Neural progenitor cell (in vitro differentiated cells): ENCODE measurements at places on chromosomes 7 and 10. TPM values are rescaled to one million over a fixed set of nuclear protein-coding genes. Genes with fewer than 3 reads are reported as not detected.

GRCh38 chr10:113158183-113158582 is 208.1 kb downstream of the TCF7L2 start:
- no peaks in the 10 kb centered on the region for H3K36me3 ChIP-seq
- no peak overlapping the region for H3K4me3 ChIP-seq
- H3K4me1 ChIP-seq = no peaks in the 10 kb centered on the region
- no peak for DNase-seq

DNA sequence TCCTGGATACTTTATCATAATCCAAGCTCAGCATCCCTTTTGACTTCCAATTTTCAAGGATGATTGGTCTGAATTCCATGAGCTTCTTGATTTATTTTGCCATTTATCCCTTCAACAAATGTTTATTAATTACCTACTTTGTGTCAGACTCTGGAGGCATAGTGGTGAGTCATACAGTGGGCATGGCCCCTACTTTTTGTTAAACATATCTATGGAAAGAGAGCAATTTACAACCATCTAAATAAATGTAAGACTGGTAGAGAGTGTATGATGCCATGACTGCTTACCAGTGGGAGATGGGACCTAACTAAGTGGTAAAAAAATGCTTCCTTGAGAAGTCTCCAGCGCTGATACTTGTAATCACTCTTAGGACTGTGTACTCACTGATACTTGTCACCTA is 286.6 kb downstream of the SUGCT start:
- peaks cover 13% of the 10 kb centered on the region for H3K4me1 ChIP-seq
- H3K4me3 ChIP-seq = no peak overlapping the region
- no peaks in the 10 kb centered on the region for H3K27me3 ChIP-seq
- H3K27ac ChIP-seq = no peak overlapping the region
- H3K36me3 ChIP-seq = no peaks in the 10 kb centered on the region

DNA sequence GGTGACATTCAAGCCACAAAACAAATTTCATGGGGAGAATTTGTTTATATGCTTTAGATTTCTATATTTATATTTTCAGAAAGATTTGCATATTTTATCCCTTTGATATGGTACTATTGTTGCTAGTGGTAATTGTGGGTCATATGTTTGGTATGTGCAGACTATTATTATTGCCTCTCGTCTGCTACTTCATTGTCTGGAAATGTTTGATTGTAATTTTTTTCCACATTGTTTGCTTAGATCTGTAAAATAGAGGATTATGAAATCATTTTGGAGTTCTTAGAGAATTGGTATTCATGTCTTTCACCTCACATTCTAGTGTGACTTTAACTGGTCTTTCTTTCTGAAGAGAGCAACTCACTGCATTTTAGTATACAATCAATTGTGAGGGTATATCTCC is 44.7 kb downstream of the MYO3A start:
- H3K27ac ChIP-seq = no peak overlapping the region
- H3K36me3 ChIP-seq = no peaks in the 10 kb centered on the region
- H3K27me3 ChIP-seq = no peaks in the 10 kb centered on the region
- H3K4me1 ChIP-seq = peaks cover 5% of the 10 kb centered on the region

DNA sequence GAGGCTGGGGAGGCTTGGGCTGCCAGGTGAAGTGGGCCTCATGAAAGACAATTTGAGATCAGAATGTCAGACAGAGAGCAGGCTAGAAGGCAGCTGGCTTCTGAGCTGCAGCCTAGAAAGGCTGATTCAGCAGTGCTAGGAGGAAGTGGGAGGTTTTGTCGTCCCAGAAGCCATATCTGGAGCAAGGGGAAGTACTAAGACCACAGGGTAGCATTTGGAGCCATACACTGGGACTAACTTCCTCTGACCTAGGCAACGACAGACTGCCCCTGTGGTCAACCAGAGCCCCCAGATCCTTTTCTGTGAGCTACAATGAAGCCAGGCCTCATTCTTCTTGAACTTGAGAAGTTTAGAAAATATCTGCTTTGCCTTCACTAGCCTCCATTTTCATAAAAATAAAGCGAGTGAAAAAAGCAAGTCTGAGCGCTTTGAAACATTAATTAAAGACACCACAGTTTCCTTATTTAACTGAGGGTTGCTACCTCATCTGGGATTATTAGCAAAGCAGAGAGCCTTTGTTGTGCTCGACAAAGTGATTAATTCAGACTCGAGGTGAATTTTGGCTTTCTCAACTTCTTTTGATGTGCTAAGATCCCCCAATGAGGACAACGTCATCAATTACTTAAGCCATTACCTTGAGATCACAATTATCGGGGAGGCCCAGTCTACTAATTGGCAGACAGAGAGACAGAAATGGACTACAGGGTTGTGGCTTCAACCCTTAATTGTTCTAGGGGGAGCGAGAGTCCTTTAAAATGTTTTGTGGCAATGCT is 26.6 kb downstream of the TBXAS1 start:
- H3K27me3 ChIP-seq = no peaks in the 10 kb centered on the region
- no peak for DNase-seq
- no peak overlapping the region for H3K4me3 ChIP-seq
- peaks cover 10% of the 10 kb centered on the region for H3K4me1 ChIP-seq
- H3K36me3 ChIP-seq = no peaks in the 10 kb centered on the region

DNA sequence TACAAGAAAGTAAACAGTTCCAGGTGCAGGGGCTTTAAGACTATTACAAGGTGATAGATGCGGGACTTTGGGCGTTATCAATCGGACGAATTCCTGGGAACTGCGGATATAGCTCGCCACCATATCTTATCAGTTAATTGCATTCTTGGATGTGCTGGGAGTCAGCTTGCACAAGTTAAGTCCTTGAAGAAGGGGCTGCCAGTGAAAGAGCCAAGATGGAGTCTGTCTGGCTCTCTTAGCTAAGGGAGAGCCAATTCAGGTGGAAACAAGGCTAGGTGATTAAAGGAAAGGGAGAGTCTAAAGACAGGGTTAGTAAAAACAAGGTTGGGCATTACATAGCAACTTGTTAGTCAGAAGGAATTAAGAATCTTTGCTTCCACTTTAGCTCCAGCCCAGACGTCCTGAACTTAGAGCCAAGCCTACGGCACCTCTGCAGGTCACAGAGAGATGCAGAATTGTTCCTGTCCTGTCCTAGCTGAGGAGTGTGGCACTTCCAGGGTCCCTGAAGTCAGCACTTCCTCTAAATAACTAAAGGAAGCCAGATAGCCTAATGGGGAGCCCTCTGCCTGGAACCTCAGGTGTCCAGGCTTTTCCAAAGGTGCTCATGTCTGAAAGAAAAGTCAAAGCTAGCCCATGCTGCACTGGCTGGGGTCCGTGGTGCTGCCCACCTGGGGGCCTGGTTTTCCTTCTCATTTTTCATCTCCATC is 17.3 kb downstream of the ZC3HAV1 start:
- no peak overlapping the region for H3K27ac ChIP-seq
- no peak overlapping the region for H3K4me3 ChIP-seq
- no peaks in the 10 kb centered on the region for H3K27me3 ChIP-seq
- H3K36me3 ChIP-seq = no peaks in the 10 kb centered on the region
- DNase-seq = no peak
- peaks cover 27% of the 10 kb centered on the region for H3K4me1 ChIP-seq

DNA sequence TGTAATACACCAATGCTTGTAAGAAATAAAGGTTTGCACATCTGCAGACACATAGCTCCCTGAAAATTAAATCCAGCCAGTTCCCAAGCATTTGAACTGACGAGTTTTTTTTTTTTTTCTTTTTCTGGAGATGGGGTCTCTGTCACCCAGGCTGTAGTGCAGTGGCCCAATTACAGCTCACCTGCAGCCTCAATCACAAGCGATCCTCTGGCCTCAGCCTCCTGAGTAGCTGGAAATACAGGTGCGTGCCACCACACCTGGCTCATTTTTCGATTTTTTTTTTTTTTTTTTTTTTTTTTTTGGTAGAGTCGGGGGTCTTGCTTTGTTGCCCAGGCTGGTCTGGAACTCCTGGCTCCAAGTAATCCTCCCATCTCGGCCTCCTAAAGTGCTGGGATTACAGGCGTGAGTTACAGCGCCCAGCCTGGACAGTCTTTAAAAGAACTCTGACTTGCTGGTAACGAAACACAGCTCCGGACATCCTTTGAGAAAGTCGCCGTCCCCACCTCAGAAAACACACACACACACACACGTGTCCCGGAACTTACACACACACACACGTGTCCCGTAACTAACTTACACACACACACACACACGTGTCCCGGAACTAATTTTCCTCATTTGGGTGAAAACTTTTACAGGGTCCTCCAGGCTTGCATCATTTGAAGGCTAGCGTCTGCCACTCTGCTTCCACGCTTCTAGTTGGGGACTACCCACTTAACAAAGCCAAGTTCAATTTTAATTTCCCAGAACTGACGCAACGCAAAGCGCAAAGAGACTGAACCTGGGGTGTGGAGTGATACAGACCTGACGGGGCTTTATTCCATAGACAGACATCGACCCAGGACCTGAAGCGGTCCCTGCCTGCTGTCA is 18.6 kb downstream of the OCM2 start:
- peak; percentile 14 for DNase-seq
- H3K27ac ChIP-seq = no peak overlapping the region
- H3K4me3 ChIP-seq = peak overlapping the region; percentile 75

- H3K4me1 ChIP-seq = no peaks in the 10 kb centered on the region
- no peak overlapping the region for H3K27ac ChIP-seq
- H3K27me3 ChIP-seq = no peaks in the 10 kb centered on the region
These were observed 63.0 kb upstream of the DRGX start for GRCh38 chr10:49458869-49459268.

Gene CFAP46
- total RNA-seq = 1.6 and 4.6 TPM in 2 replicates

GRCh38 chr7:155746188-155746587 is 66.1 kb downstream of the SHH start:
- peaks cover 10% of the 10 kb centered on the region for H3K36me3 ChIP-seq
- H3K27me3 ChIP-seq = no peaks in the 10 kb centered on the region
- H3K4me1 ChIP-seq = peaks cover 13% of the 10 kb centered on the region
- H3K27ac ChIP-seq = no peak overlapping the region
- H3K4me3 ChIP-seq = no peak overlapping the region

GRCh38 chr10:25198151-25198550 is 23.4 kb downstream of the GPR158 start:
- H3K27ac ChIP-seq = no peak overlapping the region
- H3K4me1 ChIP-seq = no peaks in the 10 kb centered on the region
- no peak for DNase-seq
- no peaks in the 10 kb centered on the region for H3K27me3 ChIP-seq

Gene BAMBI
- total RNA-seq = 2.2 and 3.2 TPM in 2 replicates

DNA sequence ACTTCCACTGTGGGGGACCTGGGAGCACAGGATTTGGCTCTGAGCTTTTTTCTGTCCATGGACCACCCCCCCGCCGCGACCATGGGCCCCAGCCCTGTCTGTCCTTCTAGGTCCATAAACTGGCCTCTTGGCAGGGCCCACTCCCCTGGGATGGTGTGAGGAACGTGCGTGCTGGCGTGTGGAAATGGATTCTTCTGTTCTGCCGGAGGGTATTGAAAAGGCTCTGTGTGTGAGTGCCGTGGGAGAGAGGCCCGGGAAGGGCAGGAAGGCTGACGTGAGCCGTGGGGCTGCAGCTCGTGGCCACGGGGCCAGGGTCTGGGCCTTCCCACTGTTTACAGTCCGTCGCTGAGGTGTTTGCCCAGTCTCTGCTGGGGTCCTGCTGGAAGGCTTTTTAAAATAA is 123.7 kb downstream of the GRK5 start:
- no peak for DNase-seq
- H3K27me3 ChIP-seq = no peaks in the 10 kb centered on the region
- no peak overlapping the region for H3K27ac ChIP-seq
- no peak overlapping the region for H3K4me3 ChIP-seq
- no peaks in the 10 kb centered on the region for H3K36me3 ChIP-seq
- peaks cover 18% of the 10 kb centered on the region for H3K4me1 ChIP-seq

DNA sequence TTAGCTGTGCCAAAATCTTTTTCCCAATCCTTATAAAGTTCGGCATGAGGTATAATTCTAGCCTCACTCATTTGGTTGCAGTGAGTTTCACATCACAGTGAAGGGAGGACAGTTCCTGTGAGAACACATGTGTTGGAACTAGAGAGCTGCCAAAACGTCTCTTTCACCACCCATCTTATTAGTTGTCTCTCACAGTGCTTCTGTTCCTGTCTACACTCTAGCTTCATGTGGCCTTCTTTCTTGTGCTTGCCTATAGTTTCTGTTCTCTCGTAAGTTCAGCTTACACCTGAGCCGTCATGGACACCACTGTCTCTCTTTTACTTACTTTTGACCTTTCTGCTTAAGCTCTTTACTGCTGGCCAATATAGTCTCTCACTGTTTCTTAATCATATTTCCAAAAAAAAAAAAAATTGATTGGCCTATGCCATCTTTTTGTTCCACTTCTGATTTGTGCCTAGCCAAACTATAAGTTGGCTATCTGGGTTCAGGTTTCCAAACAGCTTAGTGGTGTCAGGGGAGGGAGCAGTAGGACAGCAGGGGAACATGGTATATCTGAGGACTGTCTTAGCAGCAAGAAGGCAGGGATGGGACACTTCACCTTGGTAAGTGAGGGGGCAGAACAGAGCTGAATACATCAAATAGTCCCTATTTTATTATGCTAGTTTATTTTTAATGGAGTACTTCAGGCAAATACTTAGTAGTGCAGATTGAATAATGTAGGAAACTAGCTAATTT is 38.0 kb downstream of the ZNRF2 start:
- no peak for DNase-seq
- H3K4me1 ChIP-seq = peaks cover 30% of the 10 kb centered on the region
- H3K27me3 ChIP-seq = no peaks in the 10 kb centered on the region
- peaks cover 8% of the 10 kb centered on the region for H3K36me3 ChIP-seq

DNA sequence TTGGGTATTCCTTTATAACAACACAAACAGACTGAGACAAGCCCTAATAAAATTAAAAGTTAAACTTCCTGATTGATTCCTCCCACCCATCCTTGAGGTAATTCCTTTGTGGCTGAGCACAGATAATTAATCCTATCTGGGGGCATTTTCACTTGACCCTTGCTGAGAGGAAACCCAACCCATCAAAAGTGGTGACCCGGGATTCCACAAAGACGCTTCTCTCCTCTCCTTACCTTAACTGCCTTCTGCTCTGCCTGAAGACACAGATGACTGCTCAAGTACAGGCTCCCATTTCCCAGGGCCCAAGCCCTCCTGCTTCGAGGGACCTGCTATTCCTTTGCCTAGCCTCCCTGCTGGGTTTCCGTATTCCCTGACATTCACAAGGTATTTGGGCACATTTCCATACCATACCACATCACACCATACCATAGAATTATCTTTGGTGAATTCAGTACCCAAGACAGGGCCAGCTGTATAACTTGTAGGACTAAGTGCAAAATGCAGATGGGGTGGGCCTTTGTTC is 9.8 kb upstream of the MAPK8 start:
- no peak for DNase-seq
- no peaks in the 10 kb centered on the region for H3K36me3 ChIP-seq
- no peak overlapping the region for H3K4me3 ChIP-seq
- H3K4me1 ChIP-seq = no peaks in the 10 kb centered on the region

Gene TFR2
- total RNA-seq = 0.34 and 1.9 TPM in 2 replicates

DNA sequence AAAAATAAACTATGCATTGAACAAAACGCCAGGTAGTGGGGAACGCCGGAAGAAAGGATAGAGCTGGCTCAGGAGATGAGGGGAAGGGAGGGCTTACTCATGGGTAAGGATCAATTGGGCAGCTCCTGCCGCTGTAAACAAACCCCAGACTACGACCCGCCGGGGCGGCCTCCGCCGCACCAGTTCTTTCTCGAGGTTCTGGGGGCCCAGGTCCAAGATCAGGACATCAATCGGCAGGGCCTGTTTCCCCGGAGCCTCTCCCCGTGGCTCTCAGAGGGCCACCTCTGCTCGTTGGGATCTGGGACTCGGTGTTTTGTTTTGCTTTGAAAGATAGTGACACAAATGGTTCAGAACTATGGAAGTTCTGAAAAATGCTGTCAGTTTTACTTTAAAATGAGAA is 140.4 kb downstream of the ELFN1 start:
- no peak for DNase-seq
- no peaks in the 10 kb centered on the region for H3K36me3 ChIP-seq
- peaks cover 13% of the 10 kb centered on the region for H3K4me1 ChIP-seq
- H3K27ac ChIP-seq = no peak overlapping the region

- DNase-seq = no peak
- H3K27ac ChIP-seq = no peak overlapping the region
These were observed 14.9 kb upstream of the FAM3C start for GRCh38 chr7:121410829-121411596.
